ENCODE measurements at places on chromosomes 1 and 21. TPM values are rescaled to one million over a fixed set of nuclear protein-coding genes. Genes with fewer than 3 reads are reported as not detected.

Gene PTPN22
- not detected for total RNA-seq

Gene IGSF9
- 27.6 TPM for total RNA-seq

Gene CLSTN1
- total RNA-seq = 66.2 TPM

DNA sequence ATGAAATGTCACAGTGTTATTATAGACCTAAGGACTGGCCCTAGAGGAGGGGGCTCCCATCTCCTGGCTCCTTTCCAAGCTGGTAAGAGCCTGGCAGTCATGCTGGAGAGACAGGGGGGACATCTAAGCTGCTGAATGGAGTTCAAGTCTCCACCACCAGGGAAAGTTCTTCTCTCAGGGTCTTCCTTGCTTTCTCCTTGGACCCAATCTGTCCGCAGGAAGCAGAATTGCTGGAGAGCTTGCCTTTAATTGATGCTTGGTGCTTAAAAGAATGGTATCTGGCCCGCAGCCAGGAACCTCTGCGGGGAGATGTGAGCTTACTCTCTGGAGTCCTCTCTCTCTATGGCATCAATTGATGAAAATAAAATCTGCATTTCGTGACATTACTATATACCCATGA is 25.1 kb downstream of the IRF2BP2 start:
- DNase-seq = no peak

DNA sequence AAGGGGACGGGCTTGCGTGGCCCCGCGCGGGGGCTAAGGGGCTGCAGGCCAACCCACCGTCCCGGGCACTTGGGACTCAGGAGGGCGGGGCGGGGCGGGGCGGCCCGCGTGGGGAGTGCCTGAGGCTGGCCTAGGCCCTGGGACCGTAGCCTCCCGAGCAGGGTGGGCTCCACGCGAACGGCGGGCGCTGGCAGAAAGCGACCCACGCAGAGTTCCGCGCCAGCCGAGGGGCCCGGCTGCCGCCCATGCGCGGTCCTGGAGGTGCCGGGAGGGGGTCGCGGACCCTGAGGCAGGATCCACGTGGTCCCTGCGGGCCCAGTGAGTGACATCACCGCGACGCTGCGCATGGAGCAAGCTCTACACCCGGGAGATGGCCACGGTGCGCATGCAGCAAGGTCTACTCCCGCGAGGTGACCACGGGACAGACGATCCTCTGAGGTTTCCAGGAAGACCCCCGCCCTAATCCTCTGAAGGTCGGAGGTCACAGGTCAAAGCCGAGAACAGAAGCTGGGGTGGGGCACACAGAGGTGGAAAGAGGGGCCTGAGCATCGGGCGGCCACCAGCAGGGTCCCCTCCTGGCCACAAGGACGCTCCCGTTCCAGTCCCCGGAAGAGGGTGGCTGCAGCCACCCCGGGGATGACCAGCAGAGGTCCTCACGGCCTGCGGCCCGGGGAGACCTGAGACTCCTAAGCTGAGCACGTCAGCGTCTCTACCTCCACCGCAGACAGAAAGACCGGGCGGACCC is 13.5 kb upstream of the SLC19A1 start:
- DNase-seq = peak; percentile 89

GRCh38 chr1:85584264-85584781 is 3.8 kb downstream of the CCN1 start:
- DNase-seq = peak; percentile 94

DNA sequence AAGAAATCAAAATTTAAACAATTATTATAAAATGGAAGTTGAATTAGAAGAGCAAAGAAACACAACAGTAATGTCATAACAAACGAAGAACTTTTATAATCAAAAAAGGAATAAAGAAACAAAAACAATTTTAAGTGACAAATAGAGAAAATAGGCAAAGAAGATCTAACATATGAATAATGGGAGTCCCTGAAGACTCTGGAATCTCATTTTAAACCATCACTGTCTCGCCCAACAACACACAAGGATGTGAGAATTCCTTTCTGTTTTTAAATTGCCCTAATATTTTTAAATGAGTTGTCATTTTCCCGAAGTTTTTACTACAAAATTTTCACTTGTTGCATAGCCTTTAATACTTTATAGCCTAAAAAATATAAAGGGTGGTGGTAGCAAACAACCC is 4.3 kb upstream of the NDC1 start:
- DNase-seq = no peak

DNA sequence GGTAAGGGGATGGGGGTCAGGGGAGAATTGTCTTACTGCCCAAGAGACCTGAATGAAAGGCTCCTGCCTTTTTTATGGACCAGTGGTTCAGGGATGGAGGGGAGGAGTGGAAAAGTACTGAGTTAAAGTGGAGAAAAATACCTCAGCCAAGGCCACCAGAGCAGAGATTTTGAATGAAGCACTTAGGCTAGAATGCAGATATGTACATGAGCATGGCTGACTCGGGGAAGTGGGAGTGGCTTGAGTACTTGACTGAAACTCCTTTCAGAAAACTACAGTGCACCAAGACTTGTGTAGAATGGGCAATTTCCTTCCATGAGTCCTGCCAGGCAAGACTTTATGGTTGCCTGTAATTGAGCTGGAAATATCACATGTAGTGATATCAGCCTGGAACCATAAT is 429.6 kb upstream of the LRRC7 start:
- peak; percentile 11 for DNase-seq

DNA sequence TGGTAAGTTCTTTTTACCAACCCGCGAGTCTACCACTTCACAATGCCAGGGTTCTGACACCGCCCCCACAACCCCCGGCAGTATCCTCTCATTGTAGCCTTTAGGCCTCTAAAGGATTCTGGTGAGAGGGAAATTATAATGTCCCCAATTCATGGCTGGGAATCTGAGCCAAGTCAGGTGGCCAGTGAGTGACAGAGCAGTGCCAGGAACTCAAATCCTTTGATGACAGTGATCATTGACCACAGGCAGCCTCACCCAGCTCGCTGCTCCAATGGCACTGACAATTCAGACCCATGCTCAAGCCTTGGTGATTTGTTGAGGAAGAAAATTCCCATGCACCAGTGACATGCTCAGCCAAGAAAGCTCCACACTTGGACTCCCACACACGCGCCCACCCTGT is 63.4 kb upstream of the CSF1 start:
- no peak for DNase-seq

DNA sequence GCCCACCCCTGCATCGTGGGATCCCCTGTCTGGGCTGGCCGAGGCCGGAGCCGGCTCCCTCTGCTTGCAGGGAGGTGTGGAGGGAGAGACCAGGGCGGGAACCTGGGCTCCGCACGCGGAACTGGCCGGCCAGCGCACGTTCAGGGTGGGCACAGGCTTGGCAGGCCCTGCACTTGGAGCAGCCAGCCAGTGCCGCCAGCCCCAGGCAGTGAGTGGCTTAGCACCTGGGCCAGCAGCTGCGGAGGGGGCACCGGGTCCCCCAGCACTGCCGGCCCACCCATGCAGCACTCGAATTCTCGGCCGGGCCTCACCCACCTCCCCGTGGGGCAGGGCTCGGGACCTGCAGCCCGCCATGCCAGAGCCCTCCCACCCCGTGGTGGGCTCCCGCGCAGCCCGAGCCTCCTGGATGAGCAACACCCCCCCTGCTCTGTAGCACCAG is 422.6 kb downstream of the AMY1C start:
- DNase-seq = no peak
